ENCODE measurements at places on chromosomes 5 and 9.

DNA sequence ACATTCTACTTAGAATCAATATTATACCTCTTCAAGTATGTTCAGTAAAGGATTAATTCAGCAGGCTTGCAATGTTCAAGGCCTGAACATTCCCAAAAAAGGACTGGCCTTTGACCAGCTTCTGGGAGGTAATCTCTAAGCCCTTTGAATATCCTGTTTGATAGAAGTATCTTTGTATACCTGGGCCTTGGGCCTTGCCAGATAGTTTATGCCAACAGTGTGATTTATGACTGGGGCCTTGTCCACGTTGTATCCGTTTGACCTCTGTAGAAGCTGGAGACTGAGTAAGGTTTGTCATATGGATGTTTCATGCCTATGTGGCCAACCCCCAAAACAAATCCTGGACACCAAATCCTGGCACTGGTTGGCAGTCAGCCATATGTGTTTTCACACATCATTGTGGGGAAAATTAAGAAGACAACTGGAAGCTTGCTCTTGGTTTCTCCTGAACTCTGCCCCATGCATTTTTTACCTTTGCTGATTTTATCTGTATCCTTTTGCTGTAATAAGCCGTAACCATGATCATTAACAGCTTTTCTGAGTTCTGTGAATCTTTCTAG is 92.1 kb downstream of the RMI1 start:
- DNase-seq = no peak

- DNase-seq = no peak
Observed at GRCh38 chr9:79471580-79472543, 99.9 kb upstream of the TLE4 start.

GRCh38 chr5:88882276-88883038 is 527 bp downstream of the MEF2C start:
- peak; percentile 4 for DNase-seq

DNA sequence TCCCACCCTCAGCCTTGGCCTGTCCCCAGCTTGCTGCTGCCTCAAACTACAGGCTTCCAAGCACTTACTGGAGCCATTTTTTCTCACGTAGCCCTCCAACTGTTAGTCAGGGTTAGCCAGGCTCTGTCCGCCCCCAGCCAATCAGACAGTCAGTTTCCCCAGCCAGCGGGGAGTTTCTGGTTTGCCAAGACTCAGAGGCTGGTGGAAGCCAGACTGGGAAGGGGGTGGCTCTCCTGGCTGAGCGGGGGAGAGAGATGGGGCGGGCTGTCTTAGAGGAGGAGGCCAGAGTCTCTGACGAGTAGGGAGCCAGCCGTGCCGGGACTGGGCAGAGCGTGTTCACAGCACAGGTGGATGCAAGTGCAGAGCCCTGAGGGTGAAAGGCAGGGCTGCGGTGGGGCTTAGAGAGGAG is 15.3 kb downstream of the PROP1 start:
- no peak for DNase-seq

GRCh38 chr5:139438707-139439012 is 665 bp downstream of the DNAJC18 start:
- DNase-seq = no peak

GRCh38 chr9:16718952-16719351 is 151.5 kb downstream of the BNC2 start:
- DNase-seq = no peak

- DNase-seq = no peak
Observed at GRCh38 chr5:3034881-3035280, 283.4 kb upstream of the IRX2 start.

GRCh38 chr9:37474438-37474837 is 9.2 kb upstream of the ZBTB5 start:
- no peak for DNase-seq

GRCh38 chr5:87103616-87104287 is 163.9 kb upstream of the RASA1 start:
- DNase-seq = no peak

DNA sequence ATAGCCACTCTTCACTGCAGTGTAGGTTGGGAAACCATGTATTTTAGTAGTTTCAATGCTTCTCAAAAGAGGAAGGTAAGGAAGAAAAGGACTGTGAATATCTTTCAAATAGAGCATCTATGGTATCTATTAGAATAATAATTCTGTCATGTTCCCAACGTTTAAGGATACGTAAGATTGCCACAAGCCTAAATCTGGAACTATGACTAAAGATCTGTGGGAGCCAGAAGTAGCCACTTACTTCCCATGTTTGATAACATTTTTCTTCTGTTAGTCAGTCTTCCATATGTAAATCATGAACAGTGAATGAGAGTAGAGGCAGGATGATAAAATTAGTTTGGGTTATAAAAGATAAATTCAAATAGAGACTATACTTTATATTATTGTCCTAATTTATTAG is 16.3 kb upstream of the MROH2B start:
- no peak for DNase-seq

DNA sequence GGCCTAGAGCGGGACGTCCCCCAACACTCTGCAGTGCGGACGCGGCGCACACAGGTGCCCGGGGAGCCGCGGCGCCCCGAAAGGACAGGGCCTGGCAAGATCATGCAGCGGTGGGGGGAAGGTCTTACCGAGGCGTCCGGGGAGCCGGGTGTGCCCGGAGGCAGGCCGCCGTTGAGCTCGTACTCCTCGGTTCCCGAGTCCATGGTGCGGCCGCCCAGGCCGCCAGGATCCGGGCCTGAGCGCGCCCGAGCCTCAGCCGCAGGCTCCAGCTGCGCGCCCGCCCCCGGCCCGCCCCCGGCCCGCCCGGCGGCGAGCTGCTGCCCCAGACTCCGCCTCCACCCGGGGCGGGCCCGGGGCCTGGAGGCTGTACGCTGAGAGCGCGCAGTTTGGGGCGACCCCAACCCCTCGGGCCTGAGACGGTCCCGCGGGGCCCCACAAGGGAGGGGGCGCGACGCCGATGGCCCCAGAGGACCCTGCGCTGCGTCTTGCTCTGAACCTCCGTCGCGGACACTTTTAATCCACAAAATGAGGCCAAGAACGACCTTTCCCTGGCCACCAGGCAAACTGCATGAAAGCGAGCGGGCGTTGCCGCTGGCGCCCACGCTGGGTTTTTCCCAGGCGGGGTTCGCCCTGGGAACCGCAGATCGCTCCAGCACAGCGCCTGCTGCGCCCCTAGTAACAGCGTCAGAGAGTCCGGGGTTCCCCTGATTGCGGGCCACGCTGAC is at the start of gene NINJ1:
NINJ1 (minus strand) TSS at position 237 of the 725 bp plus-strand sequence; CDS start at position 203, 34 bp downstream.
- peak; percentile 72 for DNase-seq

DNA sequence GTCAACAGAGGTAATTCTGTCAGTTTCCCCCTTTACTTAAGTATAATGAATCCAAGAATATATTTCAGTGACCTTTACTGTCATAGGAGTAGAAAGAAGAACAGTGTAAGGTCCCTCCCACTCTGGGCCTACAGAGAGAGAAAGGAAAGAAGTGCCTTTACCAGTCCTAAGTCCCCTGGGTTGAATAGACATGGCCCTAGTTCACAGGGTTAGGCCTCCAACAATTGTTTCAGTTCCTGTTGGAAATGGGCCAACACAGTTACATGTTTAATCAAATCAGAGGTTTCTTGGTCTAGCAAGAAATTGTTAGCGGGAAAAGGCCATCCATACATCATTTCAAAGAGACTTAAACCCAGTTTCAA is 605.6 kb downstream of the MTRR start:
- DNase-seq = no peak

DNA sequence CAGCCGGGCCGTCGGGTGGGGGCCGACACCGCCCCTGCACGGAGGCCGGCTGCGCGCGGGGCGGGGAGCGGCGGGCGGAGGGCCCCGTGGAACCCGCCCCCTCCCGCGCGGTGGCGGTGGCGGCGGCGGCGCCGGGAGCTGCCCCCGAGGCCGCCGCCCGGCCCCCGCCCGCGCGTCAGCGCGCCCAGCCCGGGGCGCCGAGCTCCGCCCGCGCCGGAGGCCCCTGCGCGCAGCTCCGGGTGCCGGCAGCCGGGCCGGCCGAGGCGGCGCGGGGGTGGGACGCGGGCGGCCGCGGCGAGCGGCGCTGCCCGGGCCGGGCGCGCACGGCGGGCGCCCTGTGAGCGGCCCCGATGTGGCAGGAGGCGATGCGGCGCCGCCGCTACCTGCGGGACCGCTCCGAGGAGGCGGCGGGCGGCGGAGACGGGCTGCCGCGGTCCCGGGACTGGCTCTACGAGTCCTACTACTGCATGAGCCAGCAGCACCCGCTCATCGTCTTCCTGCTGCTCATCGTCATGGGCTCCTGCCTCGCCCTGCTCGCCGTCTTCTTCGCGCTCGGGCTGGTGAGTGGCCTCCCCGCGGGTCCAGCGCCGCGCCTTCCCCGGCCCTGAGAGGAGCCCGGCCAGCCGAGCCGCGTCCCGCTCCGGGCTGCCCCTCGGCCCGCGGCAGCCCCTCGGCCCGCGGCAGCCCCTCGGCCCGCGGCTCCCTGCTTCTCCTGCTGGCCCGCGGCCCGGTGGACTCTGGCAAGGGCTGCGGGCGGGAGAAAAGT is at the start of gene ADCY2:
ADCY2 (plus strand) TSS at position 192 of the 766 bp plus-strand sequence; CDS start at position 351, 159 bp downstream.
- no peak for DNase-seq

DNA sequence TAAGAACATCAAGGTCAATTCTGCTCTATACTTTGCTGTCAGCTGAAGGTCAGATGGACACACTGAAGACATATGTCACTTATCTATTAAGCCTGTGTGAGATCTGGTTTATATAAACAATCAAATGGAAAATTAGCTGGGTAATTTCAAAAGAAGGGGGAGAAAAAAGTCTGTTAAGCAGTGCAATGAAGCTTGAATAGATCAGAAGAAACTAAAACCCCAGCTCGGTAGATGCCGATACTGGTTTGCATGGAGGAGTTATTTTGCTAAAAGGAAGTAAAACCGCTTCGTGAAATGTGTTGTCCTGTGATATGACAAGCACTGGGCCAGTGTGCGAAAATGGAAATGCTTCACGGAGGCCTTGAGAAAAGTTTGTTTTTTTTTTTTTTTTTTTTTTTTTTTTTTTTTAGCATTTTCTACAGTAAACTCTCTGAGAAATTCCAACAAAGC is 148.8 kb downstream of the MEF2C start:
- DNase-seq = no peak

DNA sequence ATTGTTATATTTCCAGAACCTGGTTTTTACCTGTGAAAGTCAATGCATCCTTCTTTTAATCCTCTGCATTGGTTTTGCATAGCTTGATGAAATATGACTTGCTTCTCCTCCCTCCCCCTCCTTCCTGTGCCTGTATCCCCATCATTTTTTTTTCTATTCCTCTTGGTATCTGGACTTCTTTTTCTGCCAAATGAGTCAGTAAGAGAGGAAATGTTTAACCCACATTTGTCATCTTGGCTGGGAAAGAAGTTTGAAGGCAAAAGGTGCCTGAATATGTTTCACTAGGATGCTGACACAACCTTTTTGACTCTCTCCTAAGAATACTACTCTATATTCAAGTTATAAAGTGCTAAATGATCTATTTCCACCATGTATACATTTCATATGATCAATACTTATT is 35.5 kb upstream of the CDKN2B start:
- DNase-seq = peak; percentile 87

DNA sequence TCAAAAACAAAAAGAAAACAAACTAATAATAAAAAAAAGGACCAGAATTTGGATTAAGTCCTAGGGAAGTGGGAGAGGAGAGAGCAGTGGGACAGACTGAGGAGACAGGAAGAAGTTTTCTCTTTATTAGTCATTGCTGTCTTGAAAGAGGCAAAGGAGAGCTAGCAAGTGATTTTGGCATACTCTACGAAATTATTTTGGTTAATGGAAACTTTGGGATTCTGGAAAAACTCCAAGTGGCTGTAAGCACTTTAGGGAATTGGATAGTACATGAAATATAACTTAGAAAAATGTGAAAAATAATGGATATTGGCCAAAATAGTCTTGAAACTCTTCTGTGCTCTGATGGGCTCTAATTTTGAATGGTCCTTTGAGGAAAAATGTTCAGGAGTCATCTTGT is 1641.8 kb upstream of the WWC1 start:
- no peak for DNase-seq

GRCh38 chr9:72827950-72828731 is 124.7 kb downstream of the ALDH1A1 start:
- no peak for DNase-seq

GRCh38 chr5:180623411-180623834 is 26.0 kb downstream of the FLT4 start:
- no peak for DNase-seq

DNA sequence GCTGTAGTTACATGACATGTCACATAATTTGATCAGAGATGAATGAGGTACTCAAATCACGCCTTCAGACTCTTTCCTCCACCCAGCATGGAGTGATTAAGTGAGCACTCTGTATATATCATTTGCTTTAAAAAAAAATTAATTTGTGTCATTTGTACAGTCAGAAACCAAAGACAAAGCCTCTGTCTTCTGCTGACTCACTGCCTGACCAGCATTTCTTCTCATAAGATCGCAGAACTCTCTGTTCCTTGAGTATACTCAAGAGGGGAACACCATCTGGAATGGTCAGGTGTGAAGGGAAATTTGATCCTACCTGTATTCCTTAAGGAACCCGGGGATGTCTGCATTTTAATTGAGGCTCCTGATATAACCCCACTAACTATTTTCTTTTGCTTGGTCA is 254.4 kb downstream of the FAM114A2 start:
- no peak for DNase-seq

GRCh38 chr5:71874521-71874920 is 155.4 kb downstream of the CARTPT start:
- DNase-seq = no peak

GRCh38 chr9:73923796-73924195 is 573.3 kb upstream of the RORB start:
- no peak for DNase-seq

DNA sequence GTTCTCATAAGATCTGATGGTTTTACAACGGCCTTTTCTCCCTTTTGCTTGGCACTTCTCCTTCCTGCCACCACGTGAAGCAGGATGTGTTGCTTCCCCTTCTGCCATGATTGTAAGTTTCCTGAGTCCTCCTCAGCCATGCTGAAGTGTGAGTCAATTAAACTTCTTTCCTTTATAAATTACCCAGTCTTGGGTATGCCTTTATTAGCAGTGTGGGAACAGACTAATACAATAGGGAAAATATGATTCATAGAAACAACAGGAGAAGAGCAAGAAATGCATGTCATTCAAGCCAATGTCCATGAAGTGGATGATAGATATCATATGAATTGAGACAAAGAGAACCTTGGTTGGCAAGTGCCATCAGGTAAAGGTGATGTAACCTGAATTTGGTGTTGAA is 128.3 kb upstream of the HAPLN1 start:
- DNase-seq = no peak

- no peak for DNase-seq
Observed at GRCh38 chr9:92488681-92489550, 6.6 kb upstream of the ASPN start.

- peak; percentile 40 for DNase-seq
Observed at GRCh38 chr9:77649109-77649812, 1.1 kb upstream of the GNA14 start.

- DNase-seq = no peak
Observed at GRCh38 chr5:54022223-54022622, 288.1 kb downstream of the ARL15 start.
